ENCODE measurements at places on chromosomes 7 and 10.

GRCh38 chr7:95658676-95659075 is 62.4 kb upstream of the PDK4 start:
- no peak for DNase-seq

GRCh38 chr10:118953598-118954393 is 75.7 kb upstream of the NANOS1 start:
- DNase-seq: no peak

- DNase-seq: peak; percentile 48
Observed at GRCh38 chr7:2821161-2821841, 22.8 kb downstream of the GNA12 start.

GRCh38 chr10:15237351-15237750 is 68.9 kb upstream of the NMT2 start:
- no peak for DNase-seq

- DNase-seq: no peak
Observed at GRCh38 chr10:62502995-62503613, 128.9 kb downstream of the ZNF365 start.

DNA sequence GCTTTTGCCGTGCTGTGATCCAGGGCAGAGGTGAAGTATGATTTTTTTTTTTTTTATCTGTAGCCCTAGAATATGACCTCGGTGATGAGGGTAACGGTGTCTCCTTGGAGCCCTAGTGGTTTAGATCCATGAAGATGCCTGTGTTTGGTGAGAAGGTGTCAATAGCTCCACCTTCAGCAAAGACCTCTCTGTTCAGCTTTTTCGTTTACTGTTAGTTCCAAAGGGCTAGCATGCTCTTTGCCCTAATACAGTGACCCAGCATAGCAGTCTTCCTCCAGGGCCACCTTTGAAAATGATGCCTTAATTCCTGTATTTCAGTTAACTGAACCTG is 746 bp upstream of the MRPS16 start:
- DNase-seq: no peak

- DNase-seq: no peak
Observed at GRCh38 chr7:27700501-27700900, 37.8 kb upstream of the HIBADH start.

DNA sequence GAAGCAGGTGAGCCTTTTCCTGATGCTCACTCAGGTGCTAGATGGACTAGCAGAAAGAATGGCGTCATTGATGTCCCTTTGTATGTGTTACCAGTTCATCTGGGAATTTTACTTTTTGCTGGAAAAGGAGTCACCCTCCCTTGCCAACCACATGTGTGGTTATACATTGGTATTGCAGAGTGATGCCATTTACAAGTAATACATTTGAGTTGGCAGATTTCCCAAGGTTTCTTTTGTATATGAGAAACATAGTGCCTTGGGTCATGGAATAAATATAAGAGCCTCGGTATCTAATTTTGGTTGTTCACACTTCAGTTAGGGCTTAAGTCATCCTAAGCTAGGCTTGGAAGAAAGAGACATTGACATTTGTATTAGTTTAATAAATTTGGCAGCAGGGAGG is 10.4 kb upstream of the ATXN7L1 start:
- no peak for DNase-seq

- no peak for DNase-seq
Observed at GRCh38 chr7:139702313-139702731, 75.5 kb downstream of the HIPK2 start.

DNA sequence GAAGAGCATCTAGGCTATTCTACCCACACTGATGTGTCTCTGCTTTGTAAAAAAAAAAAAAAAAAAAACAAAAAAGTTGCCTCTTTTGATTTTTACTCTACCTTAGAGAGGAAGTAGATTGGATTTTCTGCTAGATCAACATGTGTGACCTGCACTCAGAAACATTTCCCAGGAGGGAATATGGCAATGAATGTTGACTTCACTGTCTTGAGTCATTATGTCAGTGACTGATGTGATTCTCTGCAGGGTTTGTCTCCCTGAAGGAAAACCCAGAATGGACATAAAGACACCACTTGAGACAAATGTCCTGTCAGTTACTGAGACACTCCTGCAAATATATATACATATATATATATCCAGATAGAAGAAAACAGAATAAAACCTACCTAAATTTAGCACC is 370.3 kb downstream of the BMPER start:
- no peak for DNase-seq

DNA sequence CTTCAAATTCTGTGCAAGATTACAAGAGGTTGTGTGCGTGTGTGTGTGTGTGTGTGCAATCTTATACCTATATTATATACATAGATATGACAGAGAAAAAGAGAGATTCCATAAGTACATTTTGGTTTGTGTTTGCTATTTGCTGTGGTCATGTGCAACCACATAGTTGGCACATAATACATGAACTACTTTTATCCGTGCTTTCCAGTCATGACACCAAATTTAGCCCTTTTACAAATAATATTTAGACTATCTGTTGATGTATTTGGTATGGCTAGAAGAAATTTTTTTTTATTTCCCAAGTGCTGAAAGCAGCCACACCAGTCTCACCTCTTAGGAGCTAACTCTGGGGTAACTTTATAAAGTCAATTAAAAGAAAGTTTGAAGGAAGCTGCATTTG is 63.5 kb upstream of the EGFR start:
- no peak for DNase-seq

DNA sequence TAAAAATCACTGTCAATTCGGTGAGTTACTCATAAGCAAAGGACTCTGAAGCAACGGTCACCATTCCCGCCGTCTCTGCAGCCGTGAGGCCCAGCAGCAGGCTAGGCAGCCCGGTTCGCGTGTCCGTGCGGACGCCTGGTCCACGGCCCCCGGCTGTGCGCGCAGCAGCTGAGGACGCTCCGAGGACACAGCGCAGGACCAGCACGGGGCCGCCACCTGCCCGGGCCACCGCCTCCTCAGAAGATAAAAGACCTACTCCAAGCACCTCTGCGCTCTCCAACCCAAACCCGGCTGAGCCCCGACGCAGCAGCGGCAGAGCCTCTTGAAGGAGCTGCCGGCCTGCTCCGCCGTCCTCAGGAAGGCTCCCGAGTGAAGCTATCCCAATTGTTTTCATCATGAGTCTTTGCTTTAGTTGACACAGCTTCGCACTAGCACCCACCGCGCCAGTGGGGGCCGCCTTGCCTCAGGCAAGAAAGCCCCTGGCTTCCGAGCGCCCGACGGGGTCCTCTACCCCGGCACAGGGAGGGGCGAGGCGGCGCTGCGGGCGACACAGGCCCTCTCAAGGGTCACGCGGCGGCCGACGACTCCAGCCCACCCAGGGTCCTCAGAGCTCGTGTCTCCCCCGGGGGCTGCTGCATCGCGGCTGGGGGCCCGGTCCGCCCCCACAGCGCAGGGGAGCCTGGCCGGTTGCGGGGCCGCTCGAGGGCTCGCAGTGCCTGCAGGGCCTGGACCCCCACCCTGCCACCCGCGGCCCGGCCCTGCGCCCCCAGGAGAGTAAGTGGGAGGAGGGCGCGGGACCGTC is 16.9 kb upstream of the GPR146 start:
- no peak for DNase-seq

DNA sequence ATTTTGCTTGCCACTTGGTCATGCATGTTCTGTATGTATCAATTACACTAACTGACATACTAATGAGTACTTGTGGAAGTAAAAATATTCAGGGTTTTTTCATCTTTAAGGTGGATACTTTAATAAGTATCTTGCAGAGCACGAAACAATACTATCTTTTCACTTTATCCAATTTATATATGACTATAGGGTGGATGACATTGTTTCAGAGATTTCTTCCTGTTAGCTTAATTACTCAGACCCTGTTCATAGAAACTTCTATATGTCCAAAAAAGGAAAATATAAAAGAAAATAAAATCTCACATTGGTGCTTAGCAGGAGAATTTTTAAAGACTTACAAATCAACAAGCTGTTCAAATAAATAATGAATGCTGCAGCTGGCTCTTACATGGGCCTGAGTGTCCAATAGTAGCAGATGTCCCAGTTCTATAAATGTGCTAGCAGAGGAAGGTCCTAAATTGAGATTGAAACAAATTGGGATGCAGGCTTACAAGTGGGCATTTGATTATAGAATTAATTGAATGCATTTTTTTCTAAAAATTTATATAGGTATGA is 91.5 kb upstream of the THSD7A start:
- DNase-seq: no peak

- peak; percentile 15 for DNase-seq
Observed at GRCh38 chr7:116862951-116863670, 724 bp downstream of the CAPZA2 start.

DNA sequence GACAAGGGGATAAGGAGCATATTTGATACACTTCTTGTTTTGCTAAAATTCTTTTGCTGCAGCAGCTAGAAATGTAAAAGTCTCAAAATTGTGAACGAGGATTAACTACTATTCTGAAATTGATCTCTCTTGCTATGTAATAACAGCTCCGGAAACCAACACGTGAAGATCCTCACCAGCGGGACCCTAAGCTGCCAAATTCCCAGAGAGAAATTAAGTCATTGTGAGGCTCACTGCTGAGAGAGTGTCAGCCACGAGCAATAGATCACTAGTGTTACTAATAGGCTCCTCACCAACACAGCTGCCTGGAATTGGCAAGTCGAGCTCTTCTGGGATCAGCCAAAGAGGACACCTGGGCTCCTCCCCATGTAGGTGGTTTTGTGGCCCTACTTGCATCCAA is 5.6 kb upstream of the VWA2 start:
- DNase-seq: no peak

DNA sequence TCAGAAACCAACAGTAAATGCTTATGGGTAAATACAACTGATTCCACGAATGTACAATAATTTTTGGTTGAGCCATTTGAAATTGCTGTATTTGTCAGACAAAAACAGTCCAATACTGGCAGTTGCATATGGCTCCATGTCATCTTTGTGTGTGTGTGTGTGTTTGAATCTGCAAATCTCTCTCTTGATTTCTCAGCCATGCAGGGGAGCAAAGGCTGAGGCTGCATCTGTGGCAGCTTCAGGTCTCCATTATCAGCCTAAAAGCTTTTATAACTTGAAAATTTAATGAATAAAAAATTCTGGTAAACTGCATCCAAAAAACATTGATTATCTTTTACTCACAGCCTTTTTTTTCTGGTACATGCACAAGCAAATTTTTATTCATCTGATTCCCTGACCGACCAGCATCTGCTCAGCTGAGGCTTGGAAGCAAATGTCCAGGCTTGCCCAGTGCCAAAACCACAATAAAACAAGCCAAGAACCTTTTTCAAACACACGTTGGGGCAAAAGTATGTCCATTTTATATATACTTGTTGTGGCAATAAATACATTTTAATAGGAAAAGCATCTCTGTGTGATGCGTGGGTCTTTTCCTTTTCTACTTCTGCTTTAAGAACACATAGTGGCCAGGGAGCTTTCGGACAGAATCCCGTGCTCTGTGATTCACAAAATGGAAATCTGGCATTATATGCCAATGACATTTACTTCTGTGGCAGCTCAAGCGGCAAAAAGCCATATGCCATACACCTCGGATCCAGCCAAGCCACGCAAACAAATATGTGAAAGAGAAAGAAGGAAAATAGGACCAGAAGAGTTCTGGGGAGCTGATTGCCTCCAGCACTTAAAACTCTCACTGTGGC is 275.6 kb upstream of the AOAH start:
- DNase-seq: no peak

DNA sequence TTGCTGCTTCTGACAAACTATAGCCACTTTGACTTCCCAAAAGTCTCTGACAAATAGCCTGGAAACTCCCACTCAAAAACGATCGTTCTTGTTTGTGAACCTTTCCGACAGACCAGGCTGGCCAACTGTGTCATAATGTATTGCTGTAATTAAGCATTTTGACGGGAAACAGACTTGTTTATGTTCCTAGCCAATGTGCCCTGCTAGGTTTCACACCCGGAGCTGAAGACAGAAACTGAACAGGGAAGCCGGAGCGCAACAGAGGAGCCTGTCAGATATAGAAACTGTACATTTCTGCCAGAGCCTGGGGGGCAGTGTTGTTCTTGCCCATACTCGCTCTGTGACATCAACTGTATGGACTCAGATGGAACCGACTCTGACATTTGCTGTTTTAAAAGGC is 55.3 kb upstream of the C7orf33 start:
- DNase-seq: peak; percentile 31

DNA sequence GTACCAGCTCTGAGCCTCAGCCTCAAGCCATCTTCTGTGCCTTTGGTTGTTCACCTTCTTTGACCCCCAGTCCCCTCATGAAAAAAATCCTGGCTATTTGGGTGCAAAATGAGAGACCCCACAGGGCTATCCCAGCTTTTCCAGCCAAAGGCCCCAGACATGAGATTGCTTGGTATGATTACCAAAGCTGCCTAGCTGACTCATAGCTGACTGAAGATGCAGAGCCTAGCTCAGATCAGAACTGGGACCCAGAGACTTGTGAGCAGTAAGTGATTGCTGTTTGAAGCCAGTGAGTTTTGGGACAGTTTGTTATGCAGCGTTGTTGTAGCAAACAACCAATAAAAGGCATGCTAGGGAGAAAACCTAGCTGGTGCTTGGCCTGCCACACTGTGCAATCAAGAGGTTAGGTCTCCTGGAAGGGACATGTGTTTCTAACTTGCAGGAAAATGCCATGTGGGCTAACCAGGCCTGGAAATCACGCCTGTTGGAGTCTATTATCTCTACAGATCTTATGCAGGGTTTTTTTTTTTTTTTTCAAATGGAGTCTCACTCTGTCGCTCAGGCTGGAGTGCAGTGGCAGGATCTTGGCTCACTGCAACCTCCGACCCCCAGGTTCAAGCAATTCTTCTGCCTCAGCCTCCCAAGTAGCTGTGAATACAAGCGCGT is 48.0 kb upstream of the DAGLB start:
- DNase-seq: no peak

DNA sequence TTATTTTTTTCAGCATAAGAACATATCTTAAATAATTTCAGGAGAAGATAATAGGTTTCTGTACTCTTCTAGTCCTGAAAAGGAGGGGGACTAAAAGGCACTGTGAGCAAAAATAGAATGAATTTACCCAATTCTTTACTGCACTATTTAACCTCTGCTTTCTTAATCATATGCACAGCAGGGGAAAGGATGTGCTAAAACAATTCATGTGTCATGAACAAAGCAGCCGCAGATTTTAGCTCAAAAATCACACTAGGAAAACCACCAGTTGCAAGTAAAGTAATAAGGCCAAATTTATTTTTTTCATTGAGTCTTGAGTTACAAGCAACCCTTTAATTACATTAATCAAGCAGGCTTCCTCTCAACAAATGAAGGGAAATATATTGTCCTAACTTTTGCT is 80.1 kb downstream of the CABCOCO1 start:
- no peak for DNase-seq

GRCh38 chr10:32321016-32321631 is 25.8 kb downstream of the EPC1 start:
- no peak for DNase-seq

GRCh38 chr10:96671211-96671890 is 49.0 kb downstream of the PIK3AP1 start:
- DNase-seq: no peak

DNA sequence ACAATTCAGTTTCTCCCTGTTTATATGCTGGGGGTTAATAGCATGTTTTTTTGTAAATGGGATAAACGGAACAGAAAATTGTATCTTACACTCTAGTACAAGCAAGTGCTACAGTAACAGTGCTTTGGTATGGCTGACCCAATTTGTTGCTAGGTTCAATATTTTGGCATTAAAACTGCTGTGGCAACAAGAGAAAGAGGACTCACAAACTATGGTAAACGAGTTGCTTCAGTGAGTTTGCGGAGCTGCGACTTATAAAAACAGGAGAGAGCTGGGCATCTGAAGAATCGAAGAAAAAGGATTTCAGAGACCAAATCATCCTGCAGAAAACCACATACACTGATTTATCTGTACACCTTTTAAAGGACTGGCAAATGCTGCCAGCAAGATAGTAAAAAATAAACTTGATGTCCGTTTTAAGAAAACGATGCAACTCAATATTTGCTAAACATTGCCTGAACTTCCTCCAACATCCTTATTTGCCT is 2.2 kb downstream of the GLUD1 start:
- no peak for DNase-seq

- DNase-seq: no peak
Observed at GRCh38 chr7:75789361-75789924, 17.4 kb upstream of the CCL26 start.
